ENCODE measurements at places on chromosomes 7 and 10.

DNA sequence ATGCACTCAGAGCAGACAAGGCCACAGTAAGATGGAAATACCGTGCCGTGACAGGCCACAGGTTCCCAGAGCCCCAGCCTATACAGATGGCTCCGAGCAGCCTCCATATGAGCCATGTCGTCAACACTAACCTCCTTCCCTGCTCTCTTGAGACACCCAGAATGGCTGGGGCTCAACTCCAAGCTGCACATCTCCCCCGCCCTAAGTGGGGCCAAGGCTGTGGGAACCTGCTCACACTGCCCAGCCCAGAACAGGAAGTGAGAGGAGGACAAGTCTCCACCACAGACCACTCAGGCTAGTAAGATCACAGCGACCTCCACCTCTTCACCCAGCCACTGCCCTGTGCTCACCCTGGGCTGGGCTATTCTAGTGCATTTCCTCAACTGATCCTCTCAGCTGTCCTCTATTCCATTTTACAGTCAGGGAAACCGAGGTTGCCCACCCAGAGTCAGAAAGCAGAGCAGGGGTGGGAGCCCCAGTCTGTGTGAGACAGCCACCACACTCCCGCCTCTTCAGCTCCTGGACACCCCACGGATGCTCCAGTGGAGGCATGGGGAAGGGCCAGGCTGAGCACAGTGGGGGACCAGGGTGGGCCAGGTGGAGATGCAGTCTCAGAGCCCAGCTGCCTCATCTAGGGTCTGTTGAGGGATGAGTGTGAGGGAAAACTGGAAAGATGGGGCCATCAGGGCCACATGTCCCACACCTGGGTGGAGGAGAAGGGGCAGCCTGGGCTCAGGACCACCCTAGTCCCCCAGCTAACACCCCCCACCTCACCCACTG is 11.6 kb downstream of the GRID1 start:
- no peak for DNase-seq

GRCh38 chr7:105178177-105178576 is 164.2 kb downstream of the KMT2E start:
- no peak for DNase-seq

DNA sequence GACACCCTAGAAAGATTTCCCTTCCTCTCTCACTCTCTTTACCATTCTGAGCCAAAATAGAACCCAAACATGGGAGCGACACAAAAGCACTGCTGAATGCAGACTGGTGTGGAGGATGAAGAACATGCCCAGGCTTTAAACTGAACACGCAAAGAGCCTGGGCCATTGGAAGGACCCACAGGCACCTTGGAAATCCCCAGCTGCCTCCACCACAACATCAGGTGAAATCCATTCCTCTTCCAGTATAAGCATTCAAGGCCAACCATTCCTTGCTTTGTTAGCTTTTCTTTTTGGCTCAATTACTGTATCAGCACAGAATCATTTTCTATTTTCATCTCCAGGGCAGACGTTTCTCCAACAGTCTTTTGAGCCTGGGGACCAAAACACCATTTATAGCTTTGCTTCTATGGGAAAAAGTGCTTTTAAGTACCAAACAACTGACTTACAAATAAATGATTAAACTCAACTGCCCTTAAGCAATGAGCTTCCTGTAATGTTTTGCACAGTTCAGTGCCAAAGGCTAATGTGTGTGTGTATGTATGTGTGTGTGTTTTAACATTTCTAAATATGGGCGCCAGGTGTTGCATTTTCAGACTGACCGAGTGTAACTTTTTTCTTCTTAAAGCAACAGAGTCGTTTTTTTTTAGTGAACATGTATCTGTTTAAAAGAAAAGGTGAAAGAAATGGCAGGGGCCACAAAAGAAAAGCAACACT is 16.2 kb upstream of the BLNK start:
- DNase-seq = no peak

DNA sequence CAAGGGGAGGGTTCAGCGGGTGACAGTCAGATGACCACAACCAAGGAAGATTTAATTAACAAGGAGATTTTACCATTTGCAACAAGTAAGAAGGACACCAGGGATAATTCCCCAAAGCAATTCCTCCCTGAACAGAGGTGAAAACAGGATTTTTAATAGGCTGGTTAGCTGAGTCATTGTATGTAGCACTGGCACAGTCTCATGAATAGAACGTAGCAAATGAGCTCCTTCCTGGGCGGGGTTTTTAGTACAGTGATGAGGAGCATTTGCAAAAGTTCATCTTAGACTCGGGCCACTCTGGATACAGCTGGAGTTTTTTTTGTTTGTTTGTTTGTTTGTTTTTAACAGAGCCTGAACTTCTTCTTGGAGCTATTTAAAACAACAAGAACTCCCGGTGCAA is 39.0 kb downstream of the TAC1 start:
- DNase-seq = no peak

DNA sequence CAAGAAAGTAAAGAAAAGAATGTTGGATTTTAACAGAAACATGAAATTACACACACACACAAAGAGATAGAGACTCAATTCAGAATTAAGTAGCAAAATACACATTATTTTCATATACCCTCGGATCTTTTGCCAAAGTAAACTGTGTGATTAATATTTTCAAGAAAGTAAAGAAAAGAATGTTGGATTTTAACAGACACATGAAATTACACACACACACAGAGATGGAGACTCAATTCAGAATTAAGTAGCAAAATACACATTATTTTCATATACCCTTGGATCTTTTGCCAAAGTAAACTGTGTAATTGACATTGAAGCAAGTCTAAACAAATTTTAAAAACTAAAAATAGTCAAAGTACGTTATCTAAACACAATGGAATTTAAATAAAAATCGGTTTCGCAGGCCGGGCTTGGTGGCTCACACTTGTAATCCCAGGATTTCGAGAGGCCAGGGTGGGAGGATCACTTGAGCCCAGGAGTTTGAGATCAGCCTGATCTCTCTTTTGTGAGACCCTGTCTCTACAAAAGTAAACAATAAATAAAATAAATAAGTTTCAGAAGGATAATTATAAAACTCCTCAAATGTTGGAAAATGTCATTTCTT is 337.3 kb upstream of the MAGI2 start:
- DNase-seq = no peak

DNA sequence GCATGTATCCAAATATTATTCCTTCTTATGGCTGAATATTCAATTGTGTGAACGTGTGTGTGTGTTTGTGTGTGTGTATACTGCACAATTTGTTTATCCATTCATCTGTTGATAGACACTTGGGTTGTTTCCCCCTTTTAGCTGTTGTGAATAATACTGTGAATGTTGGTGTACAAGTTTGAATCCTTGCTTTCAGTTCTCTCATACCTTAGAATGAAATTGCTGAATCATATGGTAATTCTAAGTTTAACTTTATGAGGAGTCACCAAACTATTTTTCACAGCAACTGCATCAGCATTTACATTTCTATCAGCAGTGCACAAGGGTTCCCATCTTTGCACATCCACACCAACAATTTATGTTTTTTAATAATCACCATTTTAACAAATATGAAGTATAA is 86.9 kb upstream of the GATAD1 start:
- DNase-seq = no peak

DNA sequence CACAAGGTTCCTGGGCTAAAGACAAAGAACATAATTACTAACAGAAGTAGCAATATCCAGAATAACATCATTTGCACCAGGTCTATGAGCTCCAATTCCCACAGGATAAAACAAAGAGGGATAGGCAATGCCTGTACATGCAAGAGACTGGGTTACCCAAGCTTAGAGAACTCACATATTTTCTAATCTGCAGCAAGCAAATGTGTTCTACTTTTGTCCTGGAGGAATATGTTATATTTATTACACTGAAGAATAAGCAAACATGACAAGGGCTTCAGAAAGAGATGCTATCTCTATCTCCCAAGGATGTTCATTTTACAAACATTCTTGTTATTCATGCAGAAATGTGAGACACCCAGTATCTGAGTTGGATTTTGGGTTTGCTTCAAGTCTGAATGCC is 118.6 kb downstream of the MDFIC start:
- no peak for DNase-seq

- DNase-seq = no peak
Measured at GRCh38 chr7:127761196-127761595, 109.2 kb downstream of the SND1 start.

DNA sequence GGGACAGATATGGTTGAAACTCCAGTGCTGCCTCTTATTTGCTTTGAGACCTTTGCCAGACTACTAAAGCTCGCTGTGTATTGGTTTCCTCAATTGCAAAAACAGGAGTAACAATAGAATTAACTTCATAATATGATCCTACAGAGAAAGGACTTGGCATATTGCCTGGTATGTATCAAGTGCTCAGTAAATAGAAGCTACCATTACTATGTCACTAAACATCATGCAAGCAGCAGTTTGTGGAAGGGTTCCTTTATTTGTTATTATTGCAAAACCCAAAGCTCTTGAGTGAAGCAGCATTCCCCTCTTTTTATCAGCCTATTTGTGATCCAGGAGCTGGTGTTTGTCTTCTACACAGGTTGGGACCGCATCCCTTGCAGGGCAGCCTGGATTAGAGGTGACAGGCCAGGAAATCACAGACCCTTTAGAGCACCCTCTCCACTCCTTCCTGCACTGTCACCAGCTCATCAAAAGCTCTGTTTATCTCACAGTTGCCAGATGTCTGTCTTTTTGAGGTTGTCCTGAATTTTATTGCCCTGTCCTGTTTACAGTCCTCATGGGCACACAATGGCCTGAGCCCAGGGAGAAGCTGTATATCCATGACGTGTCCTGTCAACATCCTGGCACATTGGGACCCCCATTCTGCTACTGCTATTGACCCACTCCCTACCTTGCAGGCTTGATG is 121.5 kb downstream of the SNX10 start:
- no peak for DNase-seq

DNA sequence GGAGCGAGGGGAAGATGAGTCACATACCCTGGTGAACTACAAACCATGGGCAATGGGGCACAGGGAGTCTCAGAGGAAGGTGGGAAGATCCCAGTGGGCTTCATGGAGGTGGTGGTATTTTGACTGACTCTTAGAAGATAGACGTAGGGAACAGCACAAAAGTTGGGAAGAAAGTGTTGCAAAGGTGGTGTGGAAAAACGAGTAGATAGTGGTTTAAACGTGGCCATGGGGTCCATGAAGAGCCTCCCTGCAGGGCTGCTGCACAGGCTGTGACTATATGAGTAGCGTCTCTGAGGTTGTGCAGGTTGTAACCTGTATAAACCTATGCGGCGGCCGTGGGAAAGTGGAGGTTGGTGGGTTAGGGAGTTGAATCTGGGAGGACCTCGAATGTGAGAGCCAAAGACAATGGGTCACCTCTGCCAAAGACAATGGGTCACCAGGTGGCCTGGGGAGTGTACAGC is 13.8 kb downstream of the LZTS2 start:
- no peak for DNase-seq

DNA sequence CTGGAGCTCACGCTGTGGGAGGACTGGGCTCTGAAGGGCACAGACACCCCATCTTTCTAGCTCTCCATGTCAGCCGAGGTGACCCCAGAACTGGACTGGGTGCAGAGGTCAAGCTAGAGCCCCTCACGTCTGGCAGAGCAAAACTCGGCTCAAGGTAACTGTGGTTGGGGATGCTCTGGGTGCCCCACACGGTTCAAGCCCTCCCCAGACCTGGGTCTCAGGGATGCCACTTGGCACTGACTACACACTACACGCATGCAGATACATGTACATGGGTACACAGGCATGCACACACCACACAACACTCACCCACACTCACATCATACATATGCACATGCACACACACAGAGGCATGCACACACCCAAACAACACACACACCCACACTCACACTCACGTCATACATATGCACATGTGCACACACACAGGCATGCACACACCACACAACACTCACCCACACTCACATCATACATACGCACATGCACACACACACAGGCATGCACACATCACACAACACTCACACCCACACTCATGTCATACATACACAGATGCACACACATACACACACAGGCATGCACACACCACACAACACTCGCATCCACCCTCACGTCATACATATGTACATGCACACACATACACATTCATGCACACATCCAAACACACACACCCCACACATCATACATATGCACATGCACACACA is 219.3 kb downstream of the DNAJB6 start:
- no peak for DNase-seq

DNA sequence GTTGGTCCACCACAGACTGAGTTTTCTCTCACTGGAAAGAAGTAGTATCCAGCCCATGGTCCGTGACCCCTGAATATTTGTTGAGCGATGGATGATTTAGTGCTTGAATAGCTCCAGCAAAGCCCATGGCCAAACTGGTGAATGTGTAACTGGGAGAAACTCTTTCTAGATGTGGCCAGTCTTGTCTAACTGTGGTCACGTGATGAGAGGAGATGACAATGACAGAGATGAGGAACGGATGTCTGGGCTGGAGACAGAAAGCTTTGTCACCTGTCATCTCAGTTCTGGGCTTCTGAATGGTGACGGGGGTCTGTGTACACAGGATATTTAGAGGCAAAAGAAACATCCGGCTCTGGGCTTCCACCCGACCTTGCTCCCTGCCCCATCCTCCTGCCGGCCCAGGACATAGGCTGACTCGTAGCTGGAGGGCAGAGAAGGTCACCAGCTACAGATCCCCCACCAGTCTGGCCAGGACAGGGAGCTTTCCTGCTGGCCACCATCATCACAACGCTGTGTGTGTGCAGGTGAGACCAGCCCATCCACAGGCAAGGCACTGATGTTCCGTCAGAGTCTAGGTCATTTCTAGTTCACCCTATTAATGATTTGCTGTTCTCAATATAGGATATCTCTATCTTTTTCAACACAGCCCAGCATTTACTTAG is 152.5 kb upstream of the TNS3 start:
- no peak for DNase-seq

GRCh38 chr7:158520825-158521224 is 66.8 kb downstream of the PTPRN2 start:
- DNase-seq = no peak

DNA sequence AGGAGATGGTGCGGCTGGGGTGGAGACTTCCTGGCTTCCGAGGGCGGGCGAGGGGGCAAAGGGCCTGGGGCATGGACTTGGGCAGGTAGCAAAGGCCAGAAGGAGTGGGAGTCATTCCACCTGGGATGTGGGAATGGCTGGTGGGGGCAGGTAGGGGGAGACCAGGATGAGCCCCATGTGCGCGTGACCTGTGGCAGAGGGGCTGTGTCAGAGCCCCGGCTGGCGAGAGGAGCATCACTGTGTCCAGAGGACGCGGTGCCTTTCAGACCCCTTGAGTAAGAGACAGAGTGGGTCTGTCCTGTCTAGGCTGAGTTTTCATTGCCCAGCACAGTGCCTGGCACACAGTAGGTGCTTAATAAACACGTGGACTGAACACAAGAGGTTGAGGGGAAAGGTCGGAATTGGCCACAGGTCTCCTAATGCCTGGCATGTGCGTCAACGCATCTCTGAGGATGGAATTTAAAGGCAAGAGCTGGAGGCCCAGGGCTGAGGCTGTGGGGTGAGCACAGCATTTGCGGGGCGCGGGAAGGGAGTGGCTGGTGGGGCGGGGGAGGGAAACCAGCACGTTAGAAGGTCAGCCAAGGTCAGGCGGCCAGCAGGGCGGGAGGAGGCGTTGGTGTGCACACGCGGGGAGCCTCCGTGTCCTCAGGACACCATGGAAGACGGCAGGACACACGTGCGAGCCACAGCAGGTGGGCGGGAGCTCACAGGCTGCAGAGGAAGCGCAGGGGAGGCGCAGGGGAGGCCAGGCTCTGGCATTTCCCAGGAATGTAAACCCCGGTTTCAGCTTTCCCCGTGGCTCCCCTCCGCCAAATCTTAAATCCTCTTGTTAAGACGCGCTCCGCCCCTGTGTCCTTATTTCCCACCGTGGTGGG is 51.8 kb downstream of the CUX1 start:
- no peak for DNase-seq

- DNase-seq = no peak
Measured at GRCh38 chr7:48183965-48184364, 12.7 kb downstream of the ABCA13 start.

- no peak for DNase-seq
Measured at GRCh38 chr7:41882256-41882655, 179.4 kb upstream of the INHBA start.
